ENCODE measurements at places on chromosomes 11 and 22.

DNA sequence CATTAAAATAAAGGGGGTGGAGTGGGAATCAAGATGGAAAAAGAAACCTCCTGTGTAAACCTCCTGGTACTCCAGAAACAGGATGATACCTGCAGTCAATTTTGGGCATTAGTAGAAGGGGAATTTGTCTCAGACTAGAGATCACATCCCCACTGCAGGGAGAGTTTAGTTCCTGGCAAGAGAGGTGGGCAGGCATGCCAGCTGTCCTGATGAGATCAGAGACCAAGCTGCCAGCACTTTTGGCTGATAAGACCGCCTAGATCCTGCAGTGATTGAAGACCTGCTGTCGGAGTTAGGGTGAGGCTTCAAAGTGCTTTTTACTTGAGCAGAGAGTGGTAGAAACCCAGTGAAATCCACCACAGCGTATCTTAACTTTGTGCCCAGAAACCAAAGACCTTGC lies 29.7 kb upstream of the NELL1 start:
- no peak for DNase-seq

GRCh38 chr11:36057379-36058042 lies 113.6 kb downstream of the LDLRAD3 start:
- DNase-seq: no peak

GRCh38 chr11:43138621-43139140 lies 173.1 kb upstream of the API5 start:
- no peak for DNase-seq

DNA sequence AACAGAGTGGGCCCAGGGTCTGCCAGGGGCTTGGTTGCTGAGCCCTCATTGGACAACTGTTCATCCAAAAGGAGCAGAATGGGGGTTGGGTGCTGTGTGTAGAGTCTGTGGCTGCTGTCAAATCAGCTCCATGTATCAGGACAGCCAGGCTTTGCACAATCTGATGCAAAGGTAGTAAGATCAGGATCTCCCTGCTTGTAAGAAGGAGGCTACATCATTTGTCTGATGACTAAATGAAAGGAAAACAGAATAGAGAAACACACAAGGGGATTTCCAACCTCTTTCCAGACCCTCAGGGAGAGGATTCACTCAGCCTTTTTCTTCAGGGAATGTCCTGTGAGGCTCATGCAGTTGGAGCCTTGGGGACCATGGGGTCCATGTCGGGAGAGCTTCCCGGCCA lies 7.2 kb downstream of the MICAL2 start:
- DNase-seq: no peak

DNA sequence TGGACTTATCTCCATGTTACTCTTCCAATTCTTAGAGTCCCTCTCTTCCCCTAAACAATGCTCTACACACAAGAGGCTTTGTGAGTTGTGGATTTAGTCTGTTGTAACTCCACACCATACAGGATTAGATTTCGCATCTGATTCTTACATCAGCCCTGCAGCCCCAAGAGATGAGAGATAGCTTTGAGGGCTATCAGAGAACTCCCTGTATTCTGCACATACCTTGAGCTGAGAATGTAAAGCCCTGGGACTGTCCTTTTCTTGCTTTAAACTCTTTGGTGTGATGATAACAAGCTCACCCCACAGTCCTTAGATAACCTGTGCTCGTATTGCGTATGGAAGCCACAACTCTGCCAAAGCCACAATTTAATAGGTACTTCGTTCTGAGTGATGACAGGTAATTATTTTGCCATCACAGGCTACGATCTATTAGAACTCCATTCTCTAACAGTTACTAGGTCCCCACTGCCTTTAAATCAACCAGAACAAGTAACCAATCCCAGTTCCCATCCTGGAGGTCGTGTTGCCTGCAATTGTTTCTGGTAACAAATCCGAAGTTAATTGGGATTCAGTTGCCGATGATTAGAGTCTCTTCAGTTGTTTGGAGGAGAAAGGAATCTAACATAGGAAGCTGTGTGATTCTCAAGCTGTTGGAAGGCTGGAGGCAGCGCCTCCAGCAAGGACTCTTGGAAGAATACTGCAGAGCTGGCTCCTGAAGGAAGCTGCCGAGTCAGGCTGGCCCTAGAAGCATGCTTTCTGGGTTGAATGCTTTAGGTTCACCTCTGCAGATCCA lies 1.3 kb upstream of the PARVG start:
- DNase-seq: no peak

DNA sequence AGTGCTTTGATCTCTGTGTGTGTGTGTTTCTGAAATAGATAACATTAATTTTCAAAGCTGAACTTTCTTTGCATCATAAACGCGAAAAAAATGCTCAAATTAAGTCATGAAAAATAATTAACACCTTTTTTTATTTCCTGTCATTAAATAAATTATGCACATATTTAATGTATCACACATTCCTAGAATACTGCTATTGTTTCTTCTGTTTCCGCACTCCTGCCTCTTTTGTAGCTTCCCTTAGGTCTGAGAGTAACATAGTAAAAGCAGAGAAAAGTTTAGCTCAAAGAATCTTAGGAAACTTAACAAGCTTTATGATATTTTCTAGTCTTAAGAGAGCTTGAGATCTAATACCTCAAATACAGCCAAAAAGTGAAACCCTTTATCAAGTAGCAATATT lies 504.2 kb downstream of the JRKL start:
- DNase-seq: no peak

GRCh38 chr22:42819412-42820044 lies 37.5 kb downstream of the ARFGAP3 start:
- DNase-seq: no peak

GRCh38 chr11:26943636-26944035 lies 50.3 kb upstream of the FIBIN start:
- no peak for DNase-seq

DNA sequence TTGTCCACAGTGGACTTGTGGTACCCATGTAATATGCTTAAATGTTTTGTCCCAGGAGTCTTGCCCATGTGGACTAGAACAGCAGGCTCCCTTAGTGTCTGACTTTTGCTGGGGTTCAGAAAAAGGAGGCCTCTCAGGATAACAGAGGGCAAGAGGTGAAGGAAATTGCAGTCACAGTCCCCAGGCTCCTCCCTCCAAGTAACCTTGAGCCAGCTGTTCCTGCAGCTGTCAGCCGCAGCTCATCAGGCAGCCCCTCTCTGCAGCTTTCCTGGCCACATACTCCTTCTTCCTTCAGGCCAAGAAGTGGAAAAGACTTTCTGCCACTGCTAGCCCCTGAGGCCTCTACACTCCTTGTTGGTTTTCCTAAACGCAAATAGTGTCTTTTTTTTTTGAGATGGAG lies 6.3 kb upstream of the MYO18B start:
- DNase-seq: no peak

DNA sequence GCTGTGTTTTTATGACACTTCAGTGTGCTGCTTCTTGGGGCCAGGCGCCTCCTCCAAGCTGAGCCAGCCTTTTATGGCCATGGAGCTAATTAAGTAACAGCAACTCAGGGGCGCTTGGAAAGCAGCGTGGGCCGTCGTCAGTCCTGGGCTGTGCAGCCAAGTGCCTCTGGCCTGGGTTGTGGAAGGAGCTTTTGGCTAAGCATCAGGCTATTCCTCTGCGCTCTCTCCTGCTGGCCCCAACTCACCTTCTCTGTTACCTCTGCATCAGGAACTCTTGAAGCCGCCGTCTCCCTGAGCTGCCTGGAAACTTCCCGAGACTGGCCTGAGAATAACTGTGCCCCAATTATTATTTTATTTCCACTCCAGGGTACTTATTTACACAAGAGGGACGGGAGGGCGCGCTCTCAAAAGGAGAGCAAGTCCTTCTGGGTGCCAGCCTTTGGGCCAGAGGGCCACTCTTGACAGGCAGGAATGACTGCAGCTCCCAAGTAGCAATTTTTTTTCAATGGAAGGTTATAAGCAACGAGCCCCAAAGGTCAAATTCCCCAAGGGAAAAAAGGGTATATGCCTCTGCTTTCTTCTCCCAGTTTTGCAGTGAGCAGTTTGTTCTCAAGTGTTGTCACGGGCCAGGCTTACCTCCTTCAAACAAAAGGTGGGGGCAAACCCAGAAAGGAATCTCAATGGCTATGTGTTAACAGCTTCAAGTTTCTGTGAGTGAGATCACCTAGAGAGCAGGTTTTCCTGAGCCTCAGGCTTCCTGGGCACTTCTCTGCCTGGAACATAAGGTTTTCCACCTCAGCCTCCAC lies 38.5 kb upstream of the NAV2 start:
- DNase-seq: no peak

DNA sequence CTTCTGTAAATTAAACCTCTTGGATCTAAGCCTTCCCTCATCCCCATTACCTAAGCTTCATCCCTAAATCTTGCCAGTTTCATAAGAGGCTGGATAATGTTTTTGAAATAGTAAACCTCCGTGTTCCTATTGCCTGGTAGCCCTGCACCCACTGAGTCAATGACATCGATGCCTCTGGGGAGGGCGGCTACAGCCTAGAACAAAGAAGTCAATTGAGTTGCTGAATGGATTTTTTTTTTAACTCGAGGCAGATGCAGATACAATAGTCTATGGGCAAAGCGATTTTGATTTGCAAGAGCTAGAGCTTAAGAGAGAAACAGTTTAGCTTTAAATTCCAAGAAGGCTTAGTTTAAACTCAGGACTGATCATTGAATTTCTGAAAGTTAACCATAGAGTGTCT lies 121.3 kb downstream of the NECTIN1 start:
- no peak for DNase-seq
